Stimulated activated CD4-positive, alpha-beta T cell treated with anti-CD3 and anti-CD28 coated beads, Interleukin-2, amount 100 ng/mL, for 4 hours (primary cell): ENCODE measurements at places on chromosomes 4 and X.

GRCh38 chr4:6874981-6875380 lies 34.6 kb upstream of the TBC1D14 start:
- DNase-seq = no peak

DNA sequence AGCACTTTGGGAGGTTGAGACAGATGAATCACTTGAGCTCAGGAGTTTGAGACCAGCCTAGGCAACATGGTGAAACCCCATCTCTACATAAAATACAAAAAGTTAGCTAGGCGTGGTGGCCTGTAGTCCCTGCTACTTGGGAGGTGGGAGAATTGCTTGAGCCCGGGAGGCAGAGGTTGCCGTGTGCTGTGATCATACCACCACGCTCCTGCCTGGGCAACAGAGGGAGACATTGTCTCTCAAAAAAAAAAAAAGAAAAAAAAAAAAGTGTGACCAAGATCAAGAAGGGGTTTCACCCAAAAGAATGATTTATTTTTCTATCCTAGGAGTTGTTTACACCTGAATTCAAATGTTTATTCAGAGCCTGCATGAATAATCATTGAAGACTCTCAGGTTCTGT lies 572.4 kb upstream of the GALNT7 start:
- DNase-seq = no peak

DNA sequence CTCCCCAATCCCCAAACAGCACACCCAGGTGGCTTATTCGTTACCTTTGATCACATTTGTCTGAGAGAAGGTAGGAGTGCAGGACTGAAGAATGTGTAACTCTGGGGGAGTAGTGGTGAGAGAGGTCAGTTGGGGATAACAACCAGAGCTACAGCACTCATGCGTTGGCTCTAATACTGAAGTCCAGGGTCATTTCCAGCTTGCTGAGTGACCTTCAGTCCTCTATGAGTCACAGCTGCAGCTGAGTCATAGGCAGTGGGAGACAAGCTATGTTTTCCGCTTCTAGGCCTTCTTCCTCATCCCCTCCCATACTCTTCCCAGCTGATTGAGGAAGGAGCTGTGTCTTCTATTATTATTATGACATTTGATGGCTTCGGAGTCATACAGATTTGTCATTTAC lies 31.6 kb upstream of the CT47C1 start:
- no peak for DNase-seq

- DNase-seq = no peak
Measured at GRCh38 chr4:123874063-123874462, 477.5 kb downstream of the SPRY1 start.

- DNase-seq = no peak
Measured at GRCh38 chr4:107970063-107970798, 19.5 kb upstream of the HADH start.

- no peak for DNase-seq
Measured at GRCh38 chrX:134246282-134246681, 9.3 kb downstream of the CCDC160 start.

DNA sequence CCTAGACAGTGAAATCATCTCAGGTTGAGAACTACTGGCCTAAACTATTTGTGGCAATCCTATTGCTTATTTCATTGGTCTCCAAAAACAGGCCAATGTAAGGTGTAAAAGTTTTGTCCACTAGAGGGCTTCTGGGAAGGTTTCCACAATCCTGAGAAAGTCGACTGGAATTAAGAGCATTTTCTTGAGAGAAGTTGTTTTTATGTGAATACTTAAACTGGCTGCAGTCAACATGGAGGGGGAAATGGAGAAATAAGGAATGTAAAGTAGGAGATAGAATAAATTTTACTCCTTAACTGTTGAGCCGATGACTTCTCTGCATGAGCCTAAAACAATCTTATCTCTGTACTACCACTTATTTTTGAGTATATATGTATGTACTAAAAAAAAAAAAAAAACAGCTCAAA lies 11.0 kb upstream of the EIF4E start:
- no peak for DNase-seq

GRCh38 chr4:84875636-84876371 lies 90.7 kb downstream of the WDFY3 start:
- DNase-seq = no peak

GRCh38 chr4:168643111-168643795 lies 146.4 kb downstream of the PALLD start:
- no peak for DNase-seq

- DNase-seq = no peak
Measured at GRCh38 chrX:38563030-38563429, 1.7 kb downstream of the TSPAN7 start.

- DNase-seq = no peak
Measured at GRCh38 chr4:2006956-2007653, 1.7 kb downstream of the NELFA start.

DNA sequence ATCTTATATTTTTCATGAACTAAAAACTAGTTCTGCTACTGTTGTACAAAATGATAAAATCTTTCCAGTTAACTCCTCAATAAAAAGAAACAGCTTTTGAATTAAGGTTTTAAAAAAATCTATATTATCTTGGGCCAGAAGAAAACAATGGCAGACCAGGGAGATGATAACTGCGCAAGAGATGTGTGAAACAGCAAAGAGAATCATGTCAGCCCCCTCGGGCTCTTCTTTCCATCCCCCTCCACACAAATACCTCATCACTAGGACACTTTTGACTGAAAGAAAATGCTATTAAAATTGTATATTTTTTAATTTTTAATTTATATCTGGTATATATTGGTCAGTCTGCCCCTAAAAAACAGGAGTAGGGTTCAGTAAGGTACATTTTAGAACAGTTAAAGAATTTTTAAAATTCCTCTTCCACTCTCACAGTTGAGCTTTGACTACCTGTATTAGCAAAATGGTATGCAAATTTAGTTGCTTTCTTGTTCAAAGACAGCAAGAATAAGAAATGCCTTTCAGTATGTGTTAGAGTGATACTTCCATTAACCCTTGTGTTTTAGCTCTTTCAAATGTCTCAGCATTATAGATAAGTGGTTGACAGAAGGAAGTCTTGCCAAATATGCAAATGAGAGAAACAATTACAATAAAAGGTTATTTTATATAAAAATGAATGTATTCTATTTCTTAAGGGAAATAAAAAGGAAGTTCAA lies 36.4 kb upstream of the LCORL start:
- DNase-seq = no peak

DNA sequence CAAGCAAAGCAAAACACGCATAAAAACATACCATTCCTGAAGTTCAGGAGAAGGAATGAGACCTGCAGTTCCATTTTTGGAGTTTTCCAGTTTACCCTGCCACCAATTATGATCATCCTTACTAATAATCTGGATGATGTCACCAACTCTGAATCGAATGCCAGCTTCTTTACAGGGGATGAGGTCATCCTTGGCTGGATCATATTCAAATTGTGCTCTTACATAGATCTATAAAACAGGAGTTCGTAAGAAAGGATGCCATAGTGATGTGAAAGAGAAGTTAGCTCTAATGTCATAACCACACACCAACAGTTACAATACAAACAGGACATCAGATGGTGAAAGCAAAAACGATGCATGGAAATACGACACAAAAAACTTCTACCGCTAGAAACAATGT lies 106.5 kb downstream of the NYX start:
- no peak for DNase-seq

DNA sequence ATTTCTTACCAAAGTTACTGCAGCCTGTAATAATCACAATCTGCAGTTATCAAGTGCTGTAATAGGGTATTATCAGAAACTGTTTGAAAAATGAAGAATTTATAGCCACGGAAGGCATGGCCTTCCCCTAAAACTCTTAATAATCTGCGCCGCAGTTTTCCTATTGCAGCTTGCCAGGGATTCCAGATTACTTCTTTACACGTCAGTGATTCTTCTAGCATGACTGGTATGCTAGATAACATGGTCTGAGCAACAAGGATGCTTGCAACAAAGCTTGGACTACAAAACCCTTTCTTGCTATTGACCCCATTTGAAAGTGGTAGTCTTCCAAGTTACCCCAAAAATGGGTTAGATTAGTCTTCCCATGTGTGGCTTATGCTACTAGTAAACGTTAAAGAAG lies 47.2 kb upstream of the GK2 start:
- no peak for DNase-seq

GRCh38 chr4:15682242-15683142 lies 865 bp downstream of the FAM200B start:
- DNase-seq = no peak

- no peak for DNase-seq
Measured at GRCh38 chrX:67636532-67636931, 92.7 kb downstream of the AR start.

DNA sequence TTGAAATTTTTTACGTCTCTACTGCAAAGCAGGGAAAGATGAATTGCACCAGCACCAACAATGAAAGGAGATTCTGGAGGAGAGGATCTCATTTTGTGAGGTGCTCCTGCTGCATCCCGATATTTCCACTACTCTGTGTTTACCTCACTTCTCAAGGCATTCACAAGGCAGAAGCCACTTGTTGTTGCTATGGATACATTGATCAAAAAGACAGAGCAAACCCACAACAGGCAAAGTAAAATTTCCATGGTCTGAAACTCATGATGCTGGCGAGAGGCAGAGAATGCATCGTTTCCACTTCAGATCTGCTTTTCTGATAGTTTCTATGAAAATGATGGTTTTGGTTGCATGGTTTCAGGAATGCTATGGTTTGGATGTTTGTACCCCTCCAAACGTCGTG lies 323.3 kb downstream of the ASMT start:
- DNase-seq = no peak

DNA sequence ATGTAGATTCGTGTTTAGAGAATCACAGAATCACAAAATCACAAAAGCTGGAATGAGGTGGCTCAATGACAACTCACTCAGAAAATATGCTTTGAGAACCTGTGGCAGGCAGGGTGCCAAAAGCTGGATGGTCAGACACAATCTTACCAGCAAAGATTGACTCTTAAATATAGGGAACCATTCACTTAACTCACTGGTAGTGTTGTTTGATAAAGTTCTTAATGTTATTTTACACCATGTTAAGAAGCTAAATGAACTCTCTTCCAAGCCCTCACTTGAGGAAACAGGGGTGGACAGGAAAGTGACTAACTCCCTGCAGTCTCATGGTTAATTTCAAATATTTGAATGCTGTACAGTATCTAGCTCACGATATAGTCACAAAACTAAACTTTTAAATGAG lies 5.7 kb upstream of the SCOC start:
- no peak for DNase-seq

- no peak for DNase-seq
Measured at GRCh38 chrX:128106630-128107029, 54.4 kb upstream of the ACTRT1 start.

DNA sequence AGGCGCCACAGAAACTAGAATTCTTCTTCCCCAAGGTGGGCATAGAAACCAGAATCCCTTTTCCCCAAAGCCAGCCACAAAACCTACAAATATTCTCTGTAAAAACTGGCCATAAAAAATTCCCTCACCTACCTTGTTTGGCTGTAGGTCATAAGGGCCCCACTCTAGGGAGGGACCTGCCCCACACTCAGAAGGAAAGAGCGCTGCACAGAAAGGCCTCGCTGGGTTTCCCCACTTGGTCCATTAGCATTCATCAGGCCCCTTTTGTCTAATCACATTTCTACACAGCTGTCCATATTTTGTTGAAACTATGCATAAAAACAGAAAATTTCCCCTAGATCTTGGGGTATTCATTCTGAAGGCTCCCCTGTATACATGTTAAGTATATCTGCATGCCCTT lies 54.1 kb downstream of the PHKA2 start:
- no peak for DNase-seq

DNA sequence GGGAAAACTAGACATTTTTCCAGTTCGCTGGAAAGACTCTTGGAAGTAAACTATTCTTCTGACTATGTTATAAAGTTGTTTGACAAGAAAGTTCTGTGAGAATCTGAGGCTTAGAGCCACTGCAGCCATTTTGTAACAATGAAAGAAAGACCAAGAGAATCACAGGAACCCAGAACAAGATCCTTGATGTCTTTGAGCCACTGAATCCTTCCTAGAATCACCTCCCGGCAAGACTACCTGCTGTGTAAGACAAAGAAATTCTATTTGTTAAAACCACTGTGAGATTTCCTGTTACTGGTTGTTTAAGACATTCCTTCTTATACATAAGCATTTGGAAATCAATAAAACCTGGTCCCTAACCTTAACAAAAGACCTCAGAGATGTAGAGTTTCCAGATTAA lies 175.7 kb upstream of the RASGEF1B start:
- no peak for DNase-seq

DNA sequence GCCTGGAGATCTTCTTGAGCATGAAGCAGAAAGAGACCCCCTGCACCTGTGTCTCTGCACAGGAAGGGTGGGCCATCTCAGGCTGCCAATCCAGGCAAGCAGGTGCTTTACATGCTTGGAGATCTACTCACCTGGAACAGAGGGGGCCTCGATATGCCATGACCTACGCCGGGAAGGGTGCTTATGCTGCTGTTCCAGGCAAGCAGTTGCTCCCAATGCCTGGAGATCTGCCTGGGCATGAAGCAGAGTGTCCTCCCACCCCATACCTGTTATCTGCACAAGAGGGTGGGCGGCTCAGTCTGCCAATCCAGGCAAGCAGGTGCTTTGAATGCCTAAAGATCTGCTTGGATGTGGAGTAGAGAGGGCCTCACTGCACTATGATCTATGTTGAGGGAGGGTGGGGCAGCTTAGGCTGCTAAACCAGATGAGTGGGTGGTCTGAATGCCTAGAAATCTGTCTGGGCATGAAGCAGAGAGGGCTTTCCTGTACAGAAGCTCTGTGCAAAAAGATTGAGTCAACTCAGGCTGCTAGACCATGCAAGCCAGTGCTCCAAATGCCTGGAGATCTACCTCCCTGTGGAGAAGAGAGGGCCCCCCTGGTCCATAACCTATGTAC lies 104.5 kb upstream of the QRFPR start:
- DNase-seq = no peak
